Inflammatory macrophage treated with lipopolysaccharide for 1 hour (primary cell): ENCODE measurements at places on chromosomes 11 and 22.

DNA sequence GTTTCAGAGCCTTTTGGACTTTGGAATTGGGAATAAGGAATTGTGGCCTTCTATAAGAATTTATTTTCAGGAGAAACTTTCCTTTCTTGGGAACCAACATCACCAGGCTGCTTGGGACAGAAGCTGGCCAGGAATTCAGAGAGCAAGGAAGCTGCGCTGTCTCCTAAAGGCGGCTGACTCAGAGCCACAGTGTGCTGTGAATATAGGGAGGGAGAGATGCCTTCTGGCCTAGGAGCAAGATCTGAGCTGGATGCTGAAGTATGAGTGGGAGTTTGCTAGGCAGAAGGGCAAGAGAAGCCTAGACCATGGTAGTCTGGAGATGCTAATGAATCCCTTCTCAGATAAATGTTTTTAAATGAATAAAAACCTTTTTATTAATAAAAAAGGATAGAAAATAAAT is 213.7 kb upstream of the TBCEL start:
- DNase-seq, result no peak

DNA sequence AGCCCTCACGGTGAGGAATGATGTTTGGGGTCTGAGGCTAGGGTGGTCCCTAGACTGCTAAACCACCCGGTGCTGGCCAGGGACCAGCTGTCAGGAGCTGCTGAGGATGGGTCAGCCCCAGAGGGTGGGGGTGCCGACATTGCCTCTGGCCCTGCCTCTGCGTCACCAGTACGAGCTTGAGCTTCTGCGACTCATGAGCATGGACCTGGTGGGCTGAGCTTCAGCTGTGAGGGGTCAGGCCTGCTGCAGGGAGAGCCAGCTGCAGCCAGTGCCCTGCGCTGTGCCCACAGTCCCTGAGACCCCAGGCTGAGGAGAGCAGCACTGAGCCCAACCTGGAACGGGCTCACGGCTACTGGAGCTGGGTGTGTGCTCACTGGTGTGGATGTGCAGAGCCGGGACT is 7.0 kb downstream of the DERL3 start:
- no peak for DNase-seq

GRCh38 chr11:95680169-95680929 is 109.2 kb downstream of the FAM76B start:
- no peak for DNase-seq

DNA sequence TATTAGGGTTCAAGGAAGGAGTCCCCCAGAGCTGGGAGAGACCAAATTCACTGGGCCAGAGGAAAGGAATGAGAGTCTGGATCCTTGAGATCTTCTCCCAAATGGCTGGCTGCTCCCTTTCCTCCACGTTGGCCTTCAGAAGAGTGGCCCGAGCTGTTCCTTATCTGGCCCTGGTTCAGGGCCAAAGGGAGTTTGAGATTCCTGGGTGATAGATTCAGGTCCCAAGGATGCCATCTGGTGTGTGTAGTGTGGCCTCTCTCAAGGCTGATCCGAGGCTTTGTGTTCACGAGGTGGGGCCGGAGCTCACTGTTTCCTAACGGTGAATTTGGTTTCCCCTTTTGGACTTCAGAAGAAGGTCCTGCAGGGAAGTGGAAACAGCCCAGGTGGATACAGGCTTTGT is 17.4 kb upstream of the ABCC8 start:
- no peak for DNase-seq

GRCh38 chr11:47001781-47002181 is 65.2 kb downstream of the CSTPP1 start:
- DNase-seq, result no peak

GRCh38 chr11:115919341-115920091 is 415.3 kb upstream of the CADM1 start:
- peak; percentile 91 for DNase-seq

- DNase-seq, result no peak
Measured at GRCh38 chr11:128061281-128061871, 526.0 kb downstream of the ETS1 start.

GRCh38 chr11:66868726-66869566 is 12.1 kb downstream of the LRFN4 start:
- DNase-seq, result peak; percentile 35

DNA sequence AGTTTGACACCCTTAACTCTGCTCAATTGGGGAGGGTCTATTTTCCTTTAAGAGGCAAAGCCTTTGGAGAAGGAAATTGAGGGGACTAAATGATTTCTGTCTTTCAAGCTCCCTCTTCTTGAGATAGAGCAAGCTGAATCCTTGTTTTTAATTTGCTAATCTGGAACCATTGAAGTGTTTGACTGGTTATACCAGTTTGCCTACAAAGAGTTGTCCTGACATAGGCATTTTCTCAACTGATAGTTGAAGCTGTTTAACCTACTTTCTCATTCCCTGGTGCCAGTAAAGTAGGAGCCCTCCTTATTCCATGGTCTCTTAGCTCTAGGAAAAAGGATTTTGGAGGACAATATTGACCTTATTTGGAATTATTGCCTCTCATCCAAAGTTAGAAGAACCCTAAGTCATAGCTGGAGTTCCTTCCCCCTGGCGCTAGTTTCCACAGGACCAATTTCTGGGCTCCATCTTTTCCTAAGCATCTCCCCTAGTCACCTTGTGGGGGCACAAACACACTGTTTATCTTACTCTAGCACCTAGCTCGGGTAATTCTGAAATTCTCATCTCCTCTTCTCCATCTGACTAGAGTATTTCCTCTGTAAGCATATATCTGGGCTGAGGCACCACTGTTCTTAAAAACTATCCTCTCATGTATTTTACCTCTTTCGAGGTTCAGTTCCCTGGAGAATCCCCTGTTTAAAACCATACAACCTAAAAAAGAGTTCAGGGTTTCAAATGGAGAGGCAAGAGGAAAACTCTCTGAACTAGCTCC is 7.4 kb downstream of the ZDHHC5 start:
- DNase-seq, result no peak

GRCh38 chr11:44065161-44065661 is 859 bp upstream of the ACCS start:
- DNase-seq, result no peak

DNA sequence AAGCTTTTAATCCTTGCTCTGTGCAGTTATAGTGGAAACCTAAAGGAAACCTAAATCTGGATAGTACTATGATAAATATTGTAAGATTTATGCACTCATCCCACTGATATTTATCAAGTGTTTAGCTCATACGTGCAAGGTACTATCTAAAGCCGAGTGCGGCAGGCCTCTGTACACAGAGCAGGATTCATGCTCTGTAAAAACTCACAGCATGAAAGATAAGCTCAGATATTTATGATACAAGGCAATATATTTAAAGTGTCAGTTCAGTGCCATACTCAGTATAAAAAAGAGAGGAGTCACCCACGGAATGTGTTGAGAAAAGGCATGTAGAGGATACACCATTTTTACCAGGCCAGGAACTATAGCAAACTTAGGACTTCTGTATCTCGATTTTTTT is 66.2 kb downstream of the MAML2 start:
- no peak for DNase-seq

DNA sequence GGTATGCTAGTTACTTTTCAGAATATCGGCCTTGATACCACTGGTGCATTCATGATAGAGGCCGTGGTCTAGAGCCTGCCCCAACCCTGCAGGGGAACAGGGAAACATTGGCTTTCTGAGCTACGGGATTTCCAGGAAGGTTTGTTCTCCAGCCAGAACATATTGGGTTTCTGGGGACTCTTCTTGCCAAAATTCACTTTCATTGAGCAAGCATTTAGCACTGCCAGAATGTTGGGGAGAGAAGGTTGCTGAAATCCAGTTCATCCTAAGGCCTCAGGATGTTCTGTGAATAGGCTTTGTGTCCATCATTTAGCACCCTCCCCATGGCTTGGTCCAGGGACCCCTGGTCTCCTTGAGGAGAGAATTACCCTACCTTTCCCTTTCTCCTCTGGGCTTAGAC is 36.7 kb downstream of the DRG1 start:
- DNase-seq, result no peak

GRCh38 chr11:86787018-86787536 is 13.3 kb upstream of the PRSS23 start:
- no peak for DNase-seq
